ENCODE measurements at places on chromosomes 7 and 10.

DNA sequence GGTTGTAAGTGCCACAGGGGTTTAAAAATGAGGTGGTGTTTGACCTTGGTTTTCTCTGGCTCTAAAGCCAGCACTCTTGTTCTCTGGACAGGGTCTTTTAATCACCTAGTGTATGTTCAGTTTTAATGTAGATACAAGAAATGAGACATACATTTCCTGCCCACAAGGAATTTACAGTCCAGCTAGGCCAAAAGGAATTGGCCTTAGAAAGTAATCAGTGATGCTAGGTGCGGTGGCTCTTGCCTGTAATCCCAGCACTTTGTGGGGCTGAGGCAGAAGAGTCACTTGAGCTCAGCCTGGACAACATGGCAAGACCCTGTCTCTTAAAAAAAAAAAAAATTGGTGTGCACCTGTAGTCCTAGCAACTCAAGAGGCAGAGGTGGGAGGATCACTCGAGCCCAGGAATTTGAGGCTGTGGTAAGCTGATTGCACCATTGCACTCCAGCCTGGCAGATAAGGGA, 100.2 kb downstream of the LRMDA start:
- no peak for DNase-seq

DNA sequence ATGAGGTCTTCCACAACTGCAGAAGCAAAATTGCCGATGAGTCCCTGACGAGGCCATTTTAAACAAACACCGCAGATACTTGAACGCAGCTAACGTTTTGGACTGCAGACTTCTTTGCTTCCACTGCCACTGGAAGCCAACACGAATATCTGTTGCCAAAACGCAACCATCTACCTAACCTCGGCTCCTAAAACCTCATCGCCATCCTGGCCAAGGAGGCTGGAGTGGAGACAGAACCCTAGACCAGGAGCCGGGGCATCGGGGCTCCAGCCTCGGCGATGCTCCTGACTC, 493 bp downstream of the WDR91 start:
- DNase-seq: no peak

DNA sequence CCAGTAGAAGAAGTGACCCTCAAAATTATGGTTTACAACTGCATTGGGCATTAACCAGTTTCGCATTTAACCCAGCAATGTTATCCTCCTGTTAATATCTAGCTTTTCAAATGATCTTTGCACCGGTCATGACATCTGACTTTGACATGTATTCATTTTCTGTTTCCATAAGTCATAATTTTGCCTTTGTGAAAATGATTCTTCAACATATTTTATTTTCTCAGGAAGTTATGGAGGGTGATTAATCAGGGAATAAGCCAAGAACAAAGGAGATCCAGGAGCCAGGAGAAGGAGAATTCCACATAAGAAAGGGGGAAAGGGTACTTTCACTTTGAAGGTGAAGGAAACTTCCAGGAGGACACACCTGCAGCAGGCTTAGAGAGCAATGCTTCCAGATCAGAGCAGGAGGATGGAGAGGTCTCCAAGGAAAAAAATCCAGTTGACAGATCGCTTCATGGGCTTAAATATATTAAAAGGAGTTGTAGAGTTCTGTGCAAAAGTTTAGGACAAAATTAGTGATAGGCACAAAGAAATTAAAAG, 92.1 kb upstream of the FAM3C start:
- no peak for DNase-seq

GRCh38 chr7:135799881-135800280, 51.3 kb upstream of the FAM180A start:
- DNase-seq: no peak

DNA sequence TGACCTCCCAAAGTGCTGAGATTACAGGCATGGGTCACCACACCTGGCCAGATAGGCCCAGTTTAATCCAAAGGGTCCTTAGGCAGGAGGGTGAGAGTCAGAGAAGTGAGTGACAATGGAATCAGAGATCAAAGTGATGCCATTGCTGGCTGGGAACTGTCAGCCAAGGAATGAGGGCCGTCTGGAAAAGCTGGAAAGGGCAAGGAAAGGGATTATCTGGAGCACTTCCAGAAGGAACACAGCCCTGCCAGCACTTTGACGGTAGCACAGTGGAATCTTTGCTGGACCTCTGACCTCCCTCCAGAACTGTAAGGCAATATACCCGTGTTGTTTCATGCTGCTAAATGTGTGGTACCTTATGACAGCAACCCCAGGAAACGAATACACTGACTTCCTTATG, 11.3 kb upstream of the TAS2R40 start:
- DNase-seq: no peak

DNA sequence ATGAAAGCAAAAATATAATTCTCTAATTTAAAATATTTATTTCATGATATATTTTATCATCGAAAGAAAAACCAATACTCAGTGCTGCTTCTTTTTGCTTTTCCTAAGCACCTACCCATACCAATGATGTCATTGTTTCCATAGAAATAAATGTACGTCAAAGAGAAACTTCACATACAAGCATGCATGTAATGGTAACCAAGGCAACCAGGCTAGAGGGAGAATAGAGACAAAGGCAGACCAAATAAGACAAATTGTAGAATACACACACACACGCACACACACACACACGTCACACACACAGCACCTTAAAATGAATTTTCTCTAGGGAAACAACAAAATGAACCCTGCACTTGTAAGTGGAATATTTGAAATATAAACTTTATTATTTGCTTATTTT, 75.5 kb downstream of the MACC1 start:
- no peak for DNase-seq

DNA sequence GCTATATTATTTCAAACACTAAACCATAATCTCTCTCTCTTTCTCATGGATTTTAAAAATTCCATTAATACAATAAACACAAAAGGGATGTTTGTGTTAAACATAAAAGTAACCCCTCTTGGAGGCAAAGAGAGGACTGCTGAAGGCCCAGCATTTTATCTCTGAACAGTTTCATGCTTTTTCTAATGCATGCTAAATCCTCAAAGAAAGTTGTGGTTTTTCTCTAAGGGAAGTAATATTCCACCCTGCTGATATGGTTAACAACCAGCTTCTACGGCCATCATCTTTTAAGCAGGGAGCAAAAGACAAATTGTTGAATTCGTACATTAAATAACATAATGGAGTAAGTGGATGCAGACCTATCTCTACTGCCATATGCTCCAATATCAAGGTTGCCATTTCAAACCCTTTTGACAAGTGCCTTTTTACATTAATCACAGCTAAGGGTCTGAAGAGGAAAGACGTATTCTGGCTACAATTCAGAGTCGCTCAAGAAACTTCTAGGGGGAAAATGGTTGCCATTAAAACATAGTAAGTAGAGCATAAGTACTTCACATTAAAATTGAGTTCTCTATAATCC, 103.1 kb downstream of the SLC25A13 start:
- DNase-seq: no peak

GRCh38 chr7:137086896-137087295, 218.4 kb downstream of the CHRM2 start:
- no peak for DNase-seq

DNA sequence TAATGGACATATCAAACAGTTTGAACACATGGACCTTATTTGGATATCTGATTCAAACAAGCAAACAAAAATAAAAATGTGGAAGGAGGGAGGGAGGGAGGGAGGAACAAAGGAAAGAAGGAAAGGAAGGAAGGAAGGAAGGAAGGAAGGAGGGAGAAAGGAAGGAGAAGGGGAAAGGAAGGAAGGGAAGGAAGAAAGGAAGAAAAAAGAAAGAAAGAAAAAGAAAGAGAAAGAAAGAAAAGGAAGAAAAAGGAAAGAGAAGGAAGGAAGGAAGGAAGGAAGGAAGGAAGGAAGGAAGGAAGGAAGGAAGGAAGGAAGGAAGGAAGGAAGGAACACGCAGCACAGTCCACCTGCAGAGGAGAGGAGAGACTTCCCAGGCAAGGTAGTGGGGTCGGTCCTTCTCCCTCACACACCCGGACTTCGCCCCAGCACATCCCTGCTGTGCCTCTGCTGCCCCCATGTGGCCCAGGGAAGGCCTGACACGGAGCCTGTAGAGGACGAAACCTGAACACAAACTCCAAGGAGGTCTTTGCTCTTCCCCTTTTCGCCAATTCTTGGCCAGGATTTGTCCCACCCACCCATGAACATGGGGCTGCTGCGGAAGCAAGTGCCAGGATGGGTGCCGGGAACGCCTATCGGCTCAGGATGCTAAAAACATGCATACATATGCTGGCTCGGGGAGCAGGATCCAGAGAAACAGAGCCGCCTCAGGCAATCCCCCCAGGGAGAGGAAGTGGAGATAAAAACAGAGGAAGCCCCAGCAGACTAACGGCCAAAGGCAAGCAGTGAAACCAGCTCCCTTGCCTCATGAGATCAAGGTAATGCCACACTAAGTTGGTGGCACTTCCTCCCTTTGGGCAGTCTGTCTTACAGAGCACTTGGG, 52.3 kb upstream of the DGKI start:
- no peak for DNase-seq

GRCh38 chr7:69654381-69654780, 56.1 kb downstream of the AUTS2 start:
- DNase-seq: no peak

- no peak for DNase-seq
Measured at GRCh38 chr10:117334926-117335325, 40.3 kb downstream of the PDZD8 start.

- DNase-seq: no peak
Measured at GRCh38 chr7:130639388-130639787, 29.2 kb downstream of the COPG2 start.

- no peak for DNase-seq
Measured at GRCh38 chr10:12504176-12504575, 154.8 kb downstream of the CAMK1D start.

DNA sequence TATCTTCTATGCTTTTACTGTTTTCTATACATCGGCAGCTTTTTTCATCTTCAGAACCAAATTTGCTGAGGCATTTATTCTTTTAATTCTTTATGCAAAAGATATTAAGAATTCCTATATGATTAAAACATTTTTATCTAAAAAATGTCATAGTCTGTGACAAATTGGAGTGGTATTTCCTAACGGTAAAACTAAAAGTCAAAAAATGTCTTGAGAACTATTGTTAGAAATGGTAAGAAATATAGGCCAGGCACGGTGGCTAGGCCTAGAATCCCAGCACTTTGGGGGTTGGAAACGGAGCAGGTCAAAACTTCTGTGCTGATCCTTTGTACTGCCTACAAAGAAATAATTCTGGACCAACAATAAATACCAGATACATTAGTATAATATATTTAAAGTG, 57.7 kb upstream of the PRR15 start:
- no peak for DNase-seq

- no peak for DNase-seq
Measured at GRCh38 chr7:130909881-130910672, 176.1 kb upstream of the KLF14 start.

DNA sequence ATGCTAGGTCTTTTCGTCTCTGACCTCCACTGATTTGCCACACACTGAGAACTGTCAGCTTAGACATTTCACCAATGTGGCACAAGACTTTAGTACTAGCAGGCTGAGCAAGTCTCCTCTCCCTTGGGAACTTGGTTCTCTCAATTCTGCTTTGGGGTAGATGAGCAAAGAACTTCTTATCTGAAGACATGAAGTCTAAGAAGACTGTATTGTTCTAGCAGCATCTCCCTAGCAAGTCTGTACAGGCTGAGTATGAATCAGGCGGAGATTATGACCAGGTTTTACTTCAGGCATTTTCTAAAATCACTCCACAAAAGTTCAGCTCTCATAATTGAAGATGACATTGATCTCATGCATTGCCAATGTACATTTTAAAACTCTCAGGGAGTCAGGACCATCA, 23.8 kb upstream of the STN1 start:
- DNase-seq: no peak

DNA sequence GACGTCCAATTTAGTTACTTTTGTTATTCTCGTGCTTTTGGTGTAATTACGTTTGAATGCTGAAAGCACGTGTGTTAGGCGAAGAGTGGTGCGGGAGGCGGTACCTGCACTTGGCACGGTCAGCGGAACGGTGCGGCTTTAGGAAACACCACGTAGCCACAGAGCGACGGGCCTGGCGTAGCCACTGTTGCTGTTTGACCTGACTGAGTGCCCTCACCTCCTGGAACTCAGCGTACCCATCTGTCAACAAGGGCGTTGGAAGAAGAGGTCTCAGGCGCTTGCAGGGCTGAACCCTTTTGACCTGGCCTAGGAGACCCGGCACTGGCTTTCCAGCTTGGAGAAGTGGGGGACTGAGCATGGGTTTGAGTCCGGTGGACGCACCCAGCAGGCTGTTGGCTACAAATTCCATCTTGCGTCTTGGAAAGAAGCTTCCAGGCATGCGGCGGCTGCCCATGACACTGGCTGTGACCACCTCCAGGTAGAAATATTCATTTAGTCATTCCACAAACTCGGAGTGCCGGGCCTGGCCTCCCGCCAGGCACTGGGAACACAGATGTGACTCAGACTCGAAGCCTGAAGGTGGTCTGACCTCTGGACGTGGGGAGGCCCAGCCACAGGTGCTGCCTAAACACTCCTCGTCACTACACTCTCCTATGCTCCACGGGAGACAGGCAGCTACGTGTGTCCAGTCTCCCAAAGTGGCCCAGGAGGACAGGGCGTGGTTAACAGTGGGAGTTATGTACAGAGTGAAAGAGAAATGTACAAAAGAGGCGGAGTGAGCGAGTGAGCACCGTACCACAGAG, 22.2 kb downstream of the FAM20C start:
- no peak for DNase-seq

DNA sequence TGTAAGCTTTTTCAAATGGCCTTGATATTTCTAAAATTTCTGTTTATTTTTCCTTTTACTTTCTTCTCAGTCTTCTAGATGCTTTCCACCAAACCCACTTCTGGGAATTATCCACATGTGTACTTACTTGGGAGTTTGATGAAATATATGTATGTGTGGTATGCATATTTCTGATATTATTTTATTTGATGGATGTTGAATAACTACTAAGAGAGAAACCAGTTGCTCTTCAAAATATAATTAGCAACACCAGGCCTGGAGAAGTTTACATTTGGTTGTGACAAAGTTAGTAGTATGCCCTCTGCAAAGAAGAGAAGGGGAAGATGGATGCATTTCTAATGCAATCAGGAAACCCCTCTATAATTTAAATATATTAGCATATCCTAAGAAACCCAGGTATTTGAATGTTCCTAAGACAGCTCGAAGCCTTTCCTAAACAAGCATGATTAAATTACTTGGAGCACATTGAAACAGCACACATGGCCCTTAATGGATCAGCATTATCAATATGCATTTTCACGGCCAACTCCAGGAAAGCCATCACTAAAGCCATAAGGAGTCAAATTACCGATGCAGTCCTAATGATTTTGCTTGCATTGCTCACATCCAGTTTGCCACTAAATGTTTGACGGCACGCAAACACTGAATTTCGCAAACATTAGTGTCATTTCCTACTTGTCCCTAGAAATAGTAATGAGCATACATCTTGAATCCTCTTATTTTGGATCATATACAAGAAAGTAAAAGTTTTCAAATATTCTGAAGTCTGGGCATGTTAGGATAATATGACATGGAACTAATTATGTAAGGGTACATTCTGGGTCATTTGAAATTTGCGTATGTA, 393.8 kb downstream of the EXOC4 start:
- DNase-seq: no peak

DNA sequence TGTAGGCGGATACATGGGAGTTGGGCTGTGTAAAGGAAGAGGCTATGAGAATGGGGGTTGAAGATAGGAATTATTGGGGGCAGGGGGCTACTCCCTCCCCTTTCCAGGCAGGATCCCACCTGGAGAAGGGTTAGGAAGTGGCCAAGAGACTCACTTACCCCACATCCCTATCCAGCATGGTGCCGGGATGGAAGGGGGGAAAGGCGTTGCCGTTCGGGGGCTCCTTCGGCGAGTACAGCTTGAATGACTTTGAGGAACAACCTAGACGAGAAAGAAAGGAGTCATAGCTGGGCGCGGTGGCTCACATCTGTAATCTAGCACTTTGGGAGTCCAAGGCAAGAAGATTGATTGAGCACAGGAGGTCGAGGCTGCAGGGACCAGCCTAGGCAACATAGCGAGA, 8.9 kb downstream of the LDB1 start:
- no peak for DNase-seq

Data from HFF-Myc (cell line).